ENCODE measurements at places on chromosomes 7 and 10.
A peak's percentile ranks its signal among the peaks of the same experiment; 100 is the strongest.

DNA sequence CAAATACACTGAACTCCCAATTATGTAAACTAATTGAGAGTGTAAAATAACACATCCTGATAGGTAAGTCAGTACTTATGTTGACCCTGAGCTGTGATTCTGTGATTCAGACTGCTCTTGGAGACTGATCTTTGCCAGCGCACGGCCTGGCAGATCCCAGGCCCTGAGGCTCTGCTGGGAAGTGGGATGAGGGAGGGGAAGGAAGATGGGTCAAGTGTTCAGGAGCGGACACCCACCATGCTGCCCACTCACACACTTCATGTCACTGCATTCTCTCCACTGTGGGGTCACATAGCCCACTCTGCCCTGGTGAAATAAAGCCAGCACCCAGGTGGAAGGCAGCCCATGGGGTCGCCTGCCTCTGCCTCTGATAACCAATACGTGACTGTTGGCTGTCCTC is 226.2 kb downstream of the TNS3 start:
- no peak for DNase-seq

DNA sequence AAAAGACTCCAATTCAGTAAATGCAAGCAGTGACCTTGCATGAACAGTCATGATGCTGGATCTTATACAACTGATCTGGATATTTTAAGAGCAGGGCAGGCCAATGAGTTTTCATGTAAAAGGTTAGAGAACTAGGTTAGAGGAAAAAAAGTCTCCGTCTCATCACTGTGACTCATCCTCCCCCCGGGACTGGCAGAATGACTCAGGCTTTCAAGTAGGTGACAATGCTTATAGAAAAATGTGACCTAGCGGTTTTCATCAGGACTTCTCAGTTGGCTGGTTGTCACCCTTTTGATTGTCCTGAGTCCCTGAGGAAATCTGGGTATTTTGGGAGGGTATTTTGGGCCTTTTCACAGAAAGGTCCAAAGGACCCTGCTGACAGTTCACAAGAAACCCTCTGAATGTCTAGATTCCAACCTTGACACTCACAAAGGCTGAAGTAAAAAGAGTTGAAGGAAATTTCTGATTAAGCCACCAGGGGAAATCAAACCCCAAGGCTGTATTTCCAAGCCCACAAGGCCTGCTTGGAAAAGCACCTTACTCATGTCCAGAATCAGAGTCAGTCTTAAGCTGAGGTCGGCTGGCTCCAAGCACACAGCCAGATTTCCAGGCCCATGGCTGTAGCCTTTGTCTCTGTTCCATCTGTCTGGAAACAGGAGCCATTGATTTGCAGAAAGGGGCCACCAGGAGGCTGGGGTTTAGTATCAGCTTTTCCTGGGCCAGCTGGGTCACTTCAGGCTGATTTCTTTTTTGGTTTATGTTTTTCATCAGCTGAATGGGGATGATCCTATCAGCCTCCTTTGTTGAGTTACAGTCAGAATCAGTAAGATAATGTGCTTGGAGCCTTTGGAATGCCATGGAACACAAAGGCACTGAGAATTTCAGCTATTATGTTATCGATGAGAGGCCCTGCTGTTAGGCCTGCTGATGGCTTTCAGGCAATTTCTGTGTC is 226.4 kb upstream of the HABP2 start:
- DNase-seq: no peak

GRCh38 chr7:131557652-131558385 is 1.4 kb upstream of the PODXL start:
- DNase-seq: no peak

GRCh38 chr7:141944811-141945210 is 2.0 kb downstream of the CLEC5A start:
- DNase-seq: no peak

GRCh38 chr10:69317175-69317604 is 38.9 kb downstream of the HK1 start:
- DNase-seq: no peak

DNA sequence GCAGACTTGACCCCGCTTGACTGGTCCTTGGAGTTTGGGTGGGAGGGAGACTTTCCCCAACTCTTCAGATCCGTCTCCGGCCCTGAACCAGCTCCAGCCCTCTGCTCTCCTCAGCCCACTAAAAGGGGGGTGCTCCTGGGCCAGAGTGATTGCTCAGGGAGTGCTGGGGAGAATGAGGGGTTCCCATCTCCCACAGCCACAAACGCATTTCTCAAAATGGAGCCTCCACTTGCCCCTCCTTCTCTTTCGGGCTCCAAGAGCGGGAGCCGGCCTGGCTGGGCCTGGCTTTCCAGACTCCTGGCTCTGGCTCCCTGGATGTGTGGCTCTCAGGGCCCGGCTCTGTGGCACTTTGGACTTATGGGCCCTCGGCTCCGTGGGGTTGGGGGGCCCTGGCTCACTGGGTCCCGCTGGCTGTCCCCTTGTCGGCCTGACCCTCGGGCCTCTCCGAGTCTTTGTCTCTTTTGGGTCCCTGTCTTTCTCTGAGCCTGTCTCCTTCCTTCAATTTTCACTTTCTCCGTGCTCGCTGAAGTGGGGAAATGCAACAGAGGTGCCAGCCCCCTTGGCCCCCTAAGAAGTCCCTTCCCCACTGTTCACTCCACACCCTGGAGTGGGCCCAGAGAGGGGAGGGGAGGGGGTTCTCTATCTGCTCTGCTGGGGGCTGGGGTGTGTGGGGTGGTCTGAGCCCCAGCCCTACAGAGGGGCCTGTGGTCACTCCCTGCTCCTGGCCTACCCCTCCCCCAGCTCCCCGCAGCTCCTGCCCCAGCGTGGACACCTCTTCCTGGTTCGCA is 713 bp downstream of the LZTS2 start:
- no peak for DNase-seq

DNA sequence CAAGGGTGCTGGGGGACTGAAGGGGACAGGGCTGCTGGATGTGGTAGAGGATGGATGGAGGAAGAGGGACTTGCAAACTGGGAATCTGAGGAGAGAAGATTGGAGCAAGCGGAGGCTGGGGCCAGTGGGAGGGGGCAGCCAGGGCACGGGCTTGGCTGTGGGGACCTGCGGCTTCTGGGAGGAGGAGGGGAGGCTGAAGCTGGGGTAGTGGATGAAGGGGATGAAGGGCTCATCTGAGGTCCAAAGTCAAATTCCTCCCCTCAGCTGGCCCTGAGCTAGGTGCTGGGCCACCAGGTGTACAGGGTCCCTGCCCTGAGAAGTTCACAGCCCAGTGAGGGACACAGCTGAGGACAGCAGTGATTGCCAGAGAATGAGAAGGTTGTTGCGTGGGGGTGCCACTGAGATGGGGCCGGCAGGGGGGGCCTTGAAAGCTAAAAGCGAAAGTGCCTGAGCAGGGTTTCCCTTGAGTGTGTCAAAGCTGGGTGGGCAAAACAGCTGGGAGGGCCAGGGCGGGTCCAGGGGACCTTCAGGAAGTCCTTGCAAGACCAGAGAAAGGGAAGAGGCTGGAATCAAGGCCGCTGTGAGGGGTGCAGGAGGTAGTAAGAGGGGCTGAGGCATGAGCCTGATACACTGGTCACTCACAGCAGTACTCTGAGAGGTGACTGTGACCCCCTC is 75.2 kb downstream of the MYL10 start:
- no peak for DNase-seq

- DNase-seq: no peak
Measured at GRCh38 chr10:100175875-100176274, 10.0 kb downstream of the ERLIN1 start.

GRCh38 chr7:5514440-5515035 is 90.9 kb upstream of the TNRC18 start:
- DNase-seq: no peak

- DNase-seq: no peak
Measured at GRCh38 chr10:49609283-49610113, 612 bp upstream of the SLC18A3 start.

GRCh38 chr10:22992075-22992474 is 64.2 kb downstream of the ARMC3 start:
- no peak for DNase-seq

- DNase-seq: peak; percentile 66
Measured at GRCh38 chr10:97210543-97210960, 24.8 kb upstream of the SLIT1 start.

- no peak for DNase-seq
Measured at GRCh38 chr10:132133449-132134240, 53.1 kb upstream of the DPYSL4 start.

- no peak for DNase-seq
Measured at GRCh38 chr7:69564454-69565417, 33.5 kb upstream of the AUTS2 start.

- DNase-seq: no peak
Measured at GRCh38 chr10:16545116-16545736, 23.5 kb upstream of the C1QL3 start.

- no peak for DNase-seq
Measured at GRCh38 chr7:3559278-3559677, 258.2 kb downstream of the SDK1 start.

DNA sequence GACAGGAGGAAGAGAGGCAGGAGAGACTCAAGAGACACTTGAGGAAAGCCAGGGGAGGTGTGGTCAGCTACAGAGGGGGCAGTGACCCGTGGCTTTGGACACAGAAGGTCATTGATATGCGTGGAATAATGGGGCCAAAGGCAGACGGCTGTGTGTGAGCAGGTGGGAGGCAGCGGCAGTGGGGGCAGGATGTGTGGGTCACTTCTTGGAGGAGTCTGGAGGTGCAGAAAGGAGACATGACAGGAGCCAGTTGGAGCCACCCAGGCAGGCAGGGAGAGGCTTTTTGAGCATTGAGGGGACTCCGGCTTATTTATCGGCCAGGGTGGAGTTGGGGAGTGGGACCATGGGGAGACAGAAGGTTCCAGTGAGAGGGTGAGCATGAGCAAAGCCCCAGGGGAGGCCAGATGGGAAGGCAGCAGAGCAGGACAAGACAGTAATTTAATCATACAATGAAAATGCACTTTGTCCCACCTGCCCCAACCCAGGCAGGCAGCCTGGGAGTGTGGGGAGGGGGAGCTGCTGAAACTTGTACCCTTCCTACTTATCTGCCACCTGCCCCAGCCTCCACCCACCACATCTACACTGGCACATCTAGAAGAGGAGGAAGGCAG is 5.0 kb downstream of the LDB3 start:
- DNase-seq: no peak

DNA sequence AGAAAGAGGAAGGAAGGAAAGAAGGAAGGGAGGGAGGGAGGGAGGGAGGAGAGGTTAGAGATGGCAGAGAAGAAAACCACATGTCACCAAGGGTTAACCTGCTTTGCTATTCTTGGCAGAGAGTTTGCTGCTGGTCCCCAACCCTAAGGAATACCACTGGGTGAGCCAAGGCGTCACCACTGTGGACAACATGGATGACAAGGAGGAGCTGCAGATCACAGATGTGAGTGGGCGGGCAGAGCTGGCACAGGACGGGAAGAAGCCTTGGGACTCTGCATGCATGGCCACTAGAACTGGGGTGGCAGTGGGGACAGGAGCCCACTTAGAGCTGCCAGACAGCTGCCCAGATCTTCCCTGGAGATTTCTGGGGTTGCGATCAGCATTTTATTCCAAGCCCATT is 17.2 kb upstream of the MYH16 start:
- no peak for DNase-seq

- DNase-seq: no peak
Measured at GRCh38 chr10:123517426-123517825, 148.7 kb upstream of the GPR26 start.

- no peak for DNase-seq
Measured at GRCh38 chr7:108178398-108178797, 48.2 kb upstream of the LAMB4 start.

DNA sequence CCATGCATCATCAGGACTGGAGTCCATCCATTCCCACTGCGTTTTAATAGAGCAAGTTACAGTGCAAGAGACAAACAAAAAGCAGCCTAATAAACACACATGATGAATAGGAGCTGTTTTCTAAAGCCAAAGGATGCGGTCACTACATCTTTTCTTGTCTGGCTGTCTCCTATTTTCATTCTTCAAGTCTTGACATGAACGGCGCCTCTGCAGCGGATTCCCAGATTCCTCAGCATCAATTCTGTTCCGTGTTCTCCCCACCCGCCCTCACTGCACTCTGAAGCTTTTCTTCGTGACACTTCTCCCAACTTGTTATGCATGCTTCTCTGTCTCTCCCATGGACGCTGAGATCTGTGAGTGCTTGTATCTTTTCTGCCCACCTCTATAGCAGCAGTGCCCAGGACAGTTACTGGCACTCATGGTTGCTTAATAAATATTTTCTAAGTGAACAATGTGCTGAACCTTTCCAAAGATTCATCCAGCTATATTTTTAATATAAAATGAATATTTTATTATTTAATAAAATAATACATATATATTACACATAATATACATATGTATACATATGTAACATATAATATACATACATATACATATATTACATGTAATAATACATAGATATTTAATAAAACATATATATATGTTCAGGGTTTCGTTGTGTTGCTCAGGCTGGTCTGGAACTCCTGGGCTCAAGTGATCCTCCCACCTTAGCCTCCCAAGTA is 242.9 kb downstream of the ABCA13 start:
- DNase-seq: no peak

DNA sequence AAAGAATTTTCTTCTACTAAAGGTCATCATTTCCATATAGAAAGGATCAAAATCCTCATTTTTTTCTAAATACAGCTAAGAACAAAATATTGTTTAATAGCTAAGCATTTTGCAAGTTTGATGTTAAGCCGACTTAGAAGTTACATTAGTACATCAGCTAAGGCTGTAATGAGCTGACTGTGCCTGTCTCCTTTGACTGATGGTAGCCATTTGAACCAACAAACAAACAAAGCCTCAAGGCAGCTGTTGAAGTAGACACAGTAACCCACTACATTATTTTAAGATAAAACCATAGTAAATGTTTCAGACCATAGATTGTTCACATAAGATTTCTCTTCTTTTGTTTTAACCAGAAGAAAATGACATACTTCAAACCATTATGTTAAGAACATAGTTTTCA is 210.9 kb upstream of the VSTM2A start:
- no peak for DNase-seq

DNA sequence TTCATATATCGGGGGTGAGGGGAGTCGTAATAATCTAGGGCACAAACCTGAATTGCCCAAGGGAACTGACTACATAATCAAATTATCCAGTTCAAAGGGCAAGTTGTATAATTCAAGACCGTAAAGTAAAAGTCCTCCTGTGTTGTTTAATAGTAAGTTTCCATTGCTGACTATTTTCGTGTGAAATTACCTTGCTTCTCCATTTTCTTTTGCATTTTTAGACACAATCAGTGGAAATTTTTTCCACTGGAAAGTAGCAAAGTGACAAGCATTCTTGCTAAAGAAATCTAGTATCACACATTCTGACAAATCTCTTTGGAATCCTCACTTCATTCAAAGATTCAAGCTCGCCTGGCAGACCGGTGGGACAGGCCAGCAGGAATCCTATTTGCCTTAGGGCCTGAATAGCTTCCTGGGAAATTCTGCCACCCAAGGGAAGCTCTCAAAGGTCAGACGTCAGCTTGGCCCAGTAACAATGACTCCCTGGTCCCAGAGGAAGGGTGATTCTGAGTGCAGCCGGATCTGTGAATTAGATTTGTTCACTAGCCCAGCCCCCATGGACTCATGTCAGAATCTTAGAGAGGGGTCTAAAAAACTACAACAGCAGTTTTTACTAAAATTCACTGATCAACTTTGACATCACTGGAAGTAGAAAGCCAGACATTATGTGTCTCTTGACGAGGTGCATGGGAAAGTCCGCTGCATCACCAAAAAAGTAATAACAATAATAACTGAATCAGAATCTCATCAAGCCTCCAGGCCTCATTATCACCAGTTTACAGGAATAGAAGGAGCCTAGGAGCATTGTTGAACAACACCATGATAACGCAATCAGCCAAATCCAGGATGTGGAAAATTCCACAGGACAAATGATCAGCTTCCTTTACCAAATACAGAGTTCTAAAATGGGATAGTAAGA is 161.0 kb downstream of the SKIDA1 start:
- no peak for DNase-seq

- no peak for DNase-seq
Measured at GRCh38 chr7:82443036-82443546, 486 bp downstream of the CACNA2D1 start.

- DNase-seq: no peak
Measured at GRCh38 chr7:34838329-34838728, 180.3 kb downstream of the NPSR1 start.
